ENCODE measurements at places on chromosomes 1 and 21.
A peak's percentile ranks its signal among the peaks of the same experiment; 100 is the strongest.

DNA sequence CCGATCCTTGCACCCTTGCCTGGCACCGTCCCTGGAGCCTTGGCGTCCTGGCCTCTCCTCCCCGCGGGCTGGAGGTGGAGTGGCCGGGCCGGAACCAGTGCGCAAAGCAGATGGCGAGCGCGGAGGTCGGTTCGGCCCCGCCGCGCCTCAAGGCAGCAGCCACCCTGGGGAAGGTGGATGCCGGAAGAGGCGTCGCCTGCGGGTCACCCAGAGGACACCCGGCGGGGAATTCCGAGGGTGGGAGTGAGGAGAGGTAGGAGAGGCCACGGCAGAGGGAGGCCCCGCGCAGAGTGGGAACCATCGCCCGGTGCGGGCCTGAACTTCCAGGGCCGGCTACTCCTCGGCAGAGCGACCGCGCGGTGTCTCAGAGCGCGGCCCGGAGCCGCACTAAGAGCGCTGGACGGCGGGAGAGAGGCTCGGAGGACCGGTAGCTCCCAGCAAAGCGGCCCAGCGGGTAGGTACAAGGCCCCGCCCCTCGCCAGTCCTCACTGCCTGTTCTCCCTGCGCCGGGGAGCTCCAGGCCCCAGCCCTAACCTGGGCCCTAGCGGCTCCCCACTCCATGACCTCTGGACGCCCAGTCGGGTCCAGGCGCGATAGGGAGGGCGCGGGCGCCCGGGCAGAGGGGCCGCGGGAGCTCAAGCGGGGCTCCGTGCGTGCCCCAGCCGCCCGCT is at the start of gene RNF207:
Gene RNF207 (plus strand): TSS at position 271 of the 671 bp plus-strand sequence. CDS start 417 bp downstream, outside the sequence.
- DNase-seq, result peak; percentile 58

DNA sequence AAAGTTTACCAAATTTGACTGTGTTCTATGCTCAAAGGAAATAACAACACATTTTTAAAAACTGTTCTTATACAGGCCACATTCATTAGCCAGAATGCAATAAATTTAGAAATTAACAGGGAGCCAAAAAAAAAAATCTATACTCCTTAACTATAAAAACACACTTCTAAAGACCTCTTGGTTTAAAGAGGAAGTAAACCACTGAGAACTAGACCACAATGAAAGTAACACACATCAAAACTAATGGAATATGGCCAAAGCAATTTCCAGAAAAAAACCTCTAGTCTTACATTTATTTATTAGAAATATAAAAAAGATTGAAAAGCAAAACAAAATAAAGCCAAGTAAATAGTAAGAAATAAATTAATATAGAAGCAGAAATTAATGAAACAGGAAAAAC is 48.9 kb upstream of the GADD45A start:
- no peak for DNase-seq

- DNase-seq, result no peak
Measured at GRCh38 chr21:44357064-44357837, 3.8 kb downstream of the TRPM2 start.

- no peak for DNase-seq
Measured at GRCh38 chr1:18922319-18922726, 20.0 kb upstream of the ALDH4A1 start.

DNA sequence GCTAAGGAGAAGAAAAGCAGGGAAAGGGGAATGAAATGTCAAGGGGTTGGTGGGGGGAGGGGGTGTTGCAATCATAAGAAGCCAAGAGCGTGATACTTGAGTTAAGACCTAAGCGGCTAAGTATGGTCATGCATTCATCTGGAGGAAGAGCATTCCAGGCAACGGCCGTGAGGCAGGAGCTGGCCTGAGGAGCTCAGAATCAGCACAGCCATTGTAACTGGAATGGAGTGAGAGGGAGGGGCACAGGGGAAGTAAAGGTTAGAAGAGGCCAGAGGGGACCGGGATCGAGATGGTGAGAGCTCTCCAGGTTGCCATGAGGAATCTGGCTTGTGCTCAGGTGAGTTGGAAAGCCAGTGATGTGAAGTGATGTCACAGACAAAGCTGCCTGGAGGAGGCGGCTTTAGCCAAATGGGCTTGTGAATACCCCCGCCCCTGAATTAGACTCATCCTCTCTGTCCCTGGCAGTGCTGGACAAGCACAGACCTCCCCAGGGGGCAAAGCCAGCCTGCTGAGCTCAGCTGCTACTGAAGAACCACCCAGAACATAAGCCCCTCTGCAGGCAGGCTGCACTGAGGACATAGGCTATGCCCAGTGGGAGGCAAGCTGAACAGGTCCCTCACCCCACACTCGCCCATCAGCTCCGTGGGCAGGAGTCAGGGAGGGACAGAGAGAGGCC is 61.1 kb upstream of the LAPTM5 start:
- DNase-seq, result no peak
